Thoracic aorta (tissue), 2 donors: ENCODE measurements at places on chromosomes 6 and 20.

DNA sequence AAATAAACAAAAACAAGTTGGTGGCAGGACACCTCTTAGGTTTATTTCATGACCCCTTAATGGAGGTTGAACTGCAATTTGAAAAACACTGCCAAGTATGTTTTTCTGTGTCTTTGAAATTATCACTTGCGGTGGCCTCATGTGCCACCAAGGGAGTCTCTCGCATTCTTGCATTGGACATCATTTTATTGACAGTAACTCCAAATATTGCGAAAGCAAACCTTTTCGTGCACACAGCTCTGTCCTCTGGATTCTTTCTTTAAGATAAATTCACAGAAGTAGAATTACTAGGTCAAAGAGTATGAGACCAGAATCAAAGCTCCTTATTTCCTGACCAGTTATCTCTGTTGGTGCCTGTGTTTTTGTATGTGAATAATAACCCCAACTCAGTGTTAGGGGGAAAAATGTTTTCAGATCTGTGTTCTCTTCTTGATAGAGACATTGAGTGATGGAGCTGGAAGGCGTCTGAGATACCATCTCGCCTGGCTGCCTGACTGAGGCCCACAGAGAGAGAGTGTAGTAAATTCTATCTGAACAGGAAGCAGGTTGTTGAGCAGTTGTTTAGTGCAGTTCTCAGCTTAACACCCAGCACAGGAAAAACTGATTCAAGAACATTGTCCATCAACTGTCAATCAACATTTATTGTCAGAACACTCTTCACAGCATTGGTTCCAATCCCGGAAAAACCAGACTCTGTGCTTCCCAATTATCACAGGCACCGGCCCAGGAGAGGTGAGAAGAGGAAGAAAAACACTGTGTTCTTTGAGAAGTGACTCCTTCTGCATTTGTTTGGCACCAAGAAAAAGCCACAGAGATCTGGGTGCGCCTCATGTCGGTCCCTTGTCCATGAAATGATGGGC, 2.2 kb upstream of the CCDC167 start:
- DNase-seq = no peak

DNA sequence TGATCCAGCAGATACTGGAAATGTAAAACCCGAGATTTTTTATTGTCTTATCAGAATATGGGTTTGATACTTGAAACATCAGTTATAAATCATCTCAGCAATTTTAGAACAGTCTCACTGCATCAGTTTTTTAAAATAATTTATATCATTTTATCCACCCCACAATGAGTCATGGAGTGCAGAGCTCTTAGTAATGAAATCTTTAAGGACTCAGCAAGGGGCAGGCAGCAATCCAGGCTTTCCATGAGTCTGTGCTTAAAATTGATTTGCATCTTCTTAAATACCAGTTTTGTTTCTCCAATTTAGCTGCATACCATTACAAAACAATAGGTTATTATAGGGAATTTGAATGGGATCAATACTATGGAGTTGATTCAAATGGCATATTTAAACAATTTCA, 832.3 kb downstream of the C6orf118 start:
- DNase-seq = no peak

DNA sequence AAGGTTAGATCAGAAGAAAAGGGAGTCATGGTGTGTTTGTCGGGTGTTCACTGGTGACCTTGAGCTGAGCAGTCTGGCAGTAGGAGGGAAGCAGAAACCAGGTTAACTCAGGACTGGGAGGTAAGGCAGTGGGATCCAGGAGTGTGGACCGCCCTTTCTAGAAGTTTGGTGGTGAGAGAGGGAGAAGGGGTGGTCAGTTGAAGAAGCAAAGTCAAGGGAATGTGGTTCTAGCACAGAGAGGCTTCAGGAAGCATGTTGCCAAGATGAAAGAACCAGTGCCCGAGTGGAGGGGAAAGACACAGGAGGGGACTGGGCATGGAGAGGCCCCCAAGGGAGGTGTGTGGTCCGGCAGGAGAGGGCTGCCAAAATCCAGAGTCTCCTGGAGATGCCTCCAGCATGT, 3.6 kb downstream of the MAPK13 start:
- no peak for DNase-seq

DNA sequence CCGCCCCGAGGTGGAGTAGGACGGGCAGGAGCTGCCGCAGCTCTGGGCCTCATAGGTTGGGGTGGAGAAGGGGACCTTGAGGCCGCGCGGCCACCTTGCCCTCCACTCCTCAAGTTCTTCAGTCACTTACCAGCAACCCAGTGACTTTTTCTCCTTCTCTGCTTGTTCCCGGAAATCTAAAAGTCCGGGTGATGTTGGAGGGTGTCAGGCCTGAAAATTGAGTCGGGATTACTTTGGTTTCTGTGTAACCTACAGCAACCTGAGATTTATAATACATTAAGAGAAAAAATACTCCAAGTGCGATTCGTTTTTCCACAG, 338 bp downstream of the RWDD1 start:
- no peak for DNase-seq

DNA sequence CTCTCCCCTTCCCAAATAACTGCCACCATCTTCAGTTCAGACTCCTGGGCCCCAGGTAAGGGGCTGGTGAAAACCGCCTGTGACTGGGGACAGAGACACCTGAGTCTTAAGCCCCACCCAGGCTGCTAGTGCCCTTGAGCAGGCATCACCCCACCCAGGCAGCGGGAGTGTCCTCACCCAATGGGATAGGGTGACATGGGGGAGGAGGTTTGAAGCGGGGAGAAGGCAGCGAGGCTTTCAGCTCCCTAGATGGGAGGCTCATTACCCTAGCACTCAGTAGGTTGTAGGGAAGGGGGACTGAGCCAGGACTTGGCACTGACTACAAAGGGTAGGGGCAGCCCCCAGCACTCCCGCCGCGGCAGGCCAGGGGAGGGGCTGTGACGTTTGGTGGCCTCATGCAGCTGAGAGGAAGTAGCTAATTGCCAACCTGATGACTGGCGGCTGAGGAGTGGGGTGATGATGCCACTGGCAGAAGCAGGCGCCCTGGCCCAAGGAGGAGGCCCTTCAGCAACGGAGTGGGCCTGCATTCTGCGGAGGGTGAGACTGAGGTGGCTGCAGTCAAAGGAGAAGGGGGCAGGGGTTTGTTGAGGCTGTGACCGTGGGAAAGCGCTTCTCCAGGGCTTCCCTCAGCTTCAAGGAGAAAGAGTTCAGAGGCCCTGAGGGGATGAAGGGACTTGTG, 126.9 kb downstream of the MRPL14 start:
- DNase-seq = no peak

- no peak for DNase-seq
Measured at GRCh38 chr6:70391492-70391891, 21.8 kb upstream of the FAM135A start.

- no peak for DNase-seq
Measured at GRCh38 chr6:6994796-6995195, 113.0 kb upstream of the RREB1 start.

DNA sequence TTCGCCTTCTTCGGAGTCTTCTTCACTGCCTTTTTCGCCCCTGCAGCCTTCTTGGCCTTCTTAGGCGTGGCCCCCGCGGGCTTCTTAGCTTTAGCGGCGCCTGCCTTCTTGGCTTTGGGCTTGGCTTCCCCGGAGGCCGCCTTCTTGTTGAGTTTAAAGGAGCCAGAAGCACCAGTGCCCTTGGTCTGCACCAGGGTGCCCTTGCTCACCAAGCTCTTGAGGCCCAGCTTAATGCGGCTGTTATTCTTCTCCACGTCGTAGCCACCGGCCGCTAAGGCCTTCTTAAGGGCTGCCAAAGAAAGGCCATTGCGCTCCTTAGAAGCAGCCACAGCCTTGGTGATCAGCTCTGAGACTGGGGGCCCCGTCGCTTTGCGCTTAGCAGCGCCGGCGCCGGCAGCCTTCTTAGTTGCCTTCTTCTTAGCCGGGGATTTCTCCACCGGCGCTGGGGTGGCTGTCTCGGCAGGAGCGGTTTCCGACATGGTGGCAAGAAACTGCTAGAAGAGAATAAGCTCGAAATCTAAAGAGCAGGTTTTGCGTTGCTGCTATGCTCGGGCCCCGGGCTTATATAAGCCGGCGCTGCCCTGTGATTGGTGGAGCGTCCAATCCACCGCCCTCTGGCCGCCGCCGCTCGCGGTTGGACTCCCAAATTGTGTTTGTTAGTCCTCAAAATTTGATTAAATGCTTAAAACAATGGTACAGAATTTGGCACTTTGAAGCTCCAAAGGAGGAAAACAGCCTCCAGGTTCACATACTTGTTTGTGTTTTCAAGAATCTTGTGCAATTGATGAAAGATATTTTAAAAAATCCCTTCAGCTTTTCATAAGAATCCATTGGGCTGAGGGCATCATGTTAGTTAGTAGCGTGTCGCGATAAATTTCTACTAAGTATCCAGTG, 44.9 kb downstream of the OR2B2 start:
- no peak for DNase-seq

DNA sequence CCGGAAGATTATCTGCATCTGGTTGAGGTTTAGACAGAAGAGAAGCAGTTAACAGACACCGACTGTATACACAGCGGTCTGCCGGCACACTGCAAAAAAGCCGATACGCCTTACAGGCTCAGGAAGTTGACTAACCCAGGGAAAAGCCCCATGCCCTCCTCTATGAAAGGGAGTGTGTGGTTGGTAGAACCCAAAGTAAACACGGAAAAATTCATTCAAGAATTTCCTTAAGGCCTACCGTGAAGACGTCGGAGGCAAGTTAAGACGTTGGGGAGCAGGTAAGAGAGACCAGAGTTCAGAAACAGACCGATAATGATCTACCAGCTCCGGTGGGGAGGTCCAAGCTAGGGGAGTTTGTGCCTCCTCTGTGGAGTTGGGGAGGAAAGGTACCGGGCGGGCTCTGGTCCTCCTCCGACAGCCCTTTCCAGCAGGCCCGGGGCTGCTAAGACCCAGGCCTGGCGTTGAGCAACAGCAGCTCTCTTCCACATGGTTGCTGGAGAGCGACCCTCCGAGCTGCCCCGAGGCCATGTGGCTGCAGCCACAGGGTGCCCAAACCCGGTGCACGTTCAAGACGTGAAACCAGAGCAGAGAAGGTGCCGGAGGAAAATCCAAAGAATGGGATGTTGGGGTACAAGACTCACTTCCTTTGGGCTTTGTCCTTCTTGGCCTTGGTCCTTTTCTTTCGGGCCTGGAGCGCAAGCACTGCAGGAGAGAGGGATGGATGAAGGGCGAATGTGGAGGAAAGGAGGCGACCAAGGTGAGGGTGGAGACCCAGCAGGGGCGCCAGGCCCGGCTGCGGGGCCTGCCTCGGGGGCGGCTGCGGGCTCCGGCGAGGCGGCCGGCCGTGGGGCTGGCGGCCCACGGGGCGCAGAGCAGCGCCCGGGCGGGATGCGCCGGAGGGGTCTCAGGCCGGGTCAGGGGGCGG, 809 bp downstream of the SRPK1 start:
- no peak for DNase-seq

DNA sequence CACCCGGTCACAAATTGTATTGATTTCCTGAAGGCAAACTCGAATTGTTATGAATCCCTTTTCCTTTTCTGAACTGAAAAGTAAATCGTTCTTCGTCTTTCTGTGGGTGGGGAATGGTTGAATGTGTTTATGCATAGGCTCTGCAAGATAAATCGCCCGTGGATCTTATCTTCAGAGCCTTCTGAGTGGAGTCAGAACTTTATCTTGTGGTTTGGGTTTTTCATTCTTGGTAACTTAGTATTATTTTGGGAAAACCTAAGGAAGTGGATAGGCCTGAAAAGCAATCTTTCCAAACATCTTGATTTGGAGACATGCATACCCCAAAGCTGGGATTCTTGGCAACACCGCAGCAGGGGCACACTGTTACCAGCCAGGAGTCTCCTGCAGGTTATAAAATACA, 122.4 kb downstream of the MAP3K7 start:
- no peak for DNase-seq

GRCh38 chr20:41905199-41905598, 287.0 kb upstream of the CHD6 start:
- DNase-seq = no peak
